ENCODE measurements at places on chromosomes 7 and 10. TPM values are rescaled to one million over a fixed set of nuclear protein-coding genes. Genes with fewer than 3 reads are reported as not detected.

DNA sequence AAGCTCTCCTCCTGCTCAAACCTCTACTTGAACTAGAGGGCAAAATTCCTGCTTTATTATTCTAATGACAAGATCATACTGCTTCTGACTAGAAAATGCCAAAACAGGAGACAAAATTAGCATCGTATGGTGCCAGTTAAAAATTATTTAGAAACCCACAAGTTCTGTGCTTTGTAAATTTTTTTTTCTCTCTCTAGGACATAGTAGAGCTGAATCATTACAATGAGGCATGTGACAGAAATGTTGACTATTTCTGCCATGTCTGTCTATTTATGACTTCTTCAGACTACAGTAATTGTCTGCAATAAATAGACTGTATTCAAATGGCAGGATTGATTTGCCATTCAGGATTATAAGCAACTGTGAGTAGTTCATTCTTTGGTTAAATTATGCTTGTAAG is 335.8 kb downstream of the PRPF18 start:
- no peak for DNase-seq

DNA sequence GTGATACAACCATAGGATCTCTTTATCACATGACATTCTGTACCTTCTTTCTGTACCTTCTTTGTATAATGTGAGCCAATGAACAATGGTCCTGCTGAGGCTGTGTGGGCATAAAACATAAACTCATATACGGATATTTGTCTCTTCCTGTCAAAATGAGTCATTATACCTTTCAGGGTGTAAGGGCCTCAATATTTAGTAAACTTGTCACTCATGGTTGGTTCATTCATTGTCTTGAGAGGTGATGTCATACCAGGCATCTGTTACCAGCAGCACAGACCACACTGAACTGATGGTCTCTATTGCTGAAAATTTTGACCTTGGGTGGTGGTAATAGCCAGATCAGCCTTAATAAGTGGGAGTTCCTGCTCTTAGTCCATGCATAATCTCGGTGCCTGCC is 287.6 kb upstream of the TPK1 start:
- no peak for DNase-seq

DNA sequence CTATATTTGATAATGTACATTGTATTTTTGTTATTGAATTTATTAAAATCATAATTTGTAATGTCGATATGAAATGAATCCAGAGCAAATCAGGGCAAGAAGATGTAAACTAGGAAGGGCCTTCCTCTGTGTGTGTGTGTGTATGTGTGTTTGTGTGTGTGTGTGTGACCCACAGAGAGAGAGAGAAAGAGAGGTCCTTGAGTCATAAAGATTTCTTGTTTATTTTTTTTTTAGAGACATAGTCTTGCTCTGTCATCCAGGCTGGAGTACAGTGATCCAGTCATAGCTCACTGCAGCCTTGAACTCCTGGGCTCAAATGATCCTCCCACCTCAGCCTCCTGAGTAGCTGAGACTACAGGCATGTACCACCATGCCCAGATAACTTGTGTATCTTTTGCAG is 50.7 kb downstream of the INPP5F start:
- no peak for DNase-seq

DNA sequence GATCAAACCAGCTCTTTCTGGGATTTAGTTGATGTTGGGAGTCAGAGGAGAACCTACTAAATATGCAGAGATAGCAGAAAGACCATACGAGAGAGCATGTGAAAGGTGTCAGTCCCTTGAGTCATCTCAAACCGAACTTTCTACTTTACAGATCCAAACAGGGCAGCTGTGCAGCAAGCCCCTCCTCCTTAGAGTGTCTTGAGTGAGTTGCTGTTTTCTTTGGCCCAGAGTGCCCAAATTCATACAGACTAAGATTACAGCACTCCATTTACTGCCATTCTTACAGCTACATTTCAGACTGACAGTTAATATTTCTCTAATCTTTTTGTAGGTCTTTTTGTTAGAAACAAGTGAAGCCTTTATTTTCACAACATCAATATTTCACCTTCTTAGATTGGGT is 53.4 kb downstream of the NRCAM start:
- DNase-seq, result no peak

Gene AUTS2
- 119 TPM for total RNA-seq

Gene EVX1
- 5.6 TPM for total RNA-seq

Gene NUTM2E
- 0.16 TPM for total RNA-seq

DNA sequence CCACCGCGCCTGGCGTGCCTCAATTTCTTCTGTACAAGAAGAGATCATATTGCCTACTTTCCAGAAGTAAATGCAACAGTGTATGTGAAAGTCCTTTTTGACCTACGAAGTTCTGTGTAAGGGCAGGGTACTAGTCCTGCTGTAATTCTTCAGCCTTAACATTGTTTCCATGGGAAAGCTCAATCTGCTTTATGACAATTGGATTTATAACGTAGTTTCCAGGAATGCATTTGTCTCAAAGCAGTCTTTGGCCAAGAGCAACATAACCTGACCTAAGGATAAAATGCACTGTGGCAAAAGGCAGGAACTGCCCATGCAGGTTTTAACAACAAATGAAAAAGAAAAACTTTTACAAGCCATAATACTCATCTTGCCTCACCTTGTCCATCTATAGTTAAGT is 108.1 kb upstream of the PODXL start:
- no peak for DNase-seq

- DNase-seq, result no peak
These were observed 25.5 kb downstream of the RNLS start for GRCh38 chr10:88557658-88558057.

GRCh38 chr10:106083572-106083971 is 1080.9 kb downstream of the SORCS1 start:
- DNase-seq, result no peak

Gene PON1
- total RNA-seq, result not detected

Gene AS3MT
- 0.29 TPM for total RNA-seq

DNA sequence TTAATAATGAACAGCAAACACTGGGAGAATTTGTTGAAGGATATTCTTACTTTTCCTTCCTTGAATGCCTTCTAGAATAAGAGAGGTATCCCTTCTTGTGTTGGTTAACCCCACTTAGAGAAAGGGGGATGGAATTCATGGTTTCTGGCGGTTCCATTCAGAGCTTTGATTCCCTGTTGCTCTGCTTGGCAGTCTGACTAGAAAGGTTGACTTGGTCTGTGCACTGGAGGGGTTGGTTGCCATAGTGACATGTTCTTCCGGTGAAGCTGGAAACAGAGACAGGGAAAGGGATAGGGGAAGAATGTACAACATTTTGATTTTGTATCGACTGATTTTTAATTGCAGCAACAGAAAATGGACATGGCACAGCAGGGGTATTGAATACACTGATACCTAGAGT is 2.5 kb downstream of the TMEM178B start:
- no peak for DNase-seq
